ENCODE measurements at places on chromosomes 3 and 15. TPM values are rescaled to one million over a fixed set of nuclear protein-coding genes. Genes with fewer than 3 reads are reported as not detected.
A peak's percentile ranks its signal among the peaks of the same experiment; 100 is the strongest.

DNA sequence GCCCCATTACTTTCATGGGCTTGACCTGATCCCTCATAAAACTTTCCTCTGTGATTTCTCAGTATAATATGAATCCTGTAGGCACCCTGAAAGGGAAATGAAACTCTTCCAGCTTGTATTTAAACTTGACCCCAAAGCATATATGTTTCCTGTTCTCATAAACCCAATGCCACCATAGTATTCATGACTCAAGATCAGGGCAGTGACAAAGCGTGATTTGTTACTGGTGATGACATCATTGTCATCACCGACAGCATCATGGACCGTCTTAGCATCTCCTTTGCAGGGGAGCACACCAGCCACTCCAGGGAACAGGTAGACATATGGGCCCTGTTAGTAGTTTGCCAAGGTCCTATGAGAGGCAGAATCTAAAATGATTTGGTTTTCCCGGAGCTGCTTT, 741.2 kb downstream of the NR2F2 start:
- H3K4me1 ChIP-seq = no peaks in the 10 kb centered on the region
- no peaks in the 10 kb centered on the region for H3K36me3 ChIP-seq
- DNase-seq = no peak
- no peaks in the 10 kb centered on the region for H3K27me3 ChIP-seq
- no peak overlapping the region for H3K4me3 ChIP-seq

- no peaks in the 10 kb centered on the region for H3K27me3 ChIP-seq
- H3K27ac ChIP-seq = no peak overlapping the region
- DNase-seq = no peak
- no peaks in the 10 kb centered on the region for H3K36me3 ChIP-seq
These were observed 50.9 kb downstream of the FRMD5 start for GRCh38 chr15:44144184-44144583.

Gene TGM4
- 0.28 TPM for polyA plus RNA-seq

DNA sequence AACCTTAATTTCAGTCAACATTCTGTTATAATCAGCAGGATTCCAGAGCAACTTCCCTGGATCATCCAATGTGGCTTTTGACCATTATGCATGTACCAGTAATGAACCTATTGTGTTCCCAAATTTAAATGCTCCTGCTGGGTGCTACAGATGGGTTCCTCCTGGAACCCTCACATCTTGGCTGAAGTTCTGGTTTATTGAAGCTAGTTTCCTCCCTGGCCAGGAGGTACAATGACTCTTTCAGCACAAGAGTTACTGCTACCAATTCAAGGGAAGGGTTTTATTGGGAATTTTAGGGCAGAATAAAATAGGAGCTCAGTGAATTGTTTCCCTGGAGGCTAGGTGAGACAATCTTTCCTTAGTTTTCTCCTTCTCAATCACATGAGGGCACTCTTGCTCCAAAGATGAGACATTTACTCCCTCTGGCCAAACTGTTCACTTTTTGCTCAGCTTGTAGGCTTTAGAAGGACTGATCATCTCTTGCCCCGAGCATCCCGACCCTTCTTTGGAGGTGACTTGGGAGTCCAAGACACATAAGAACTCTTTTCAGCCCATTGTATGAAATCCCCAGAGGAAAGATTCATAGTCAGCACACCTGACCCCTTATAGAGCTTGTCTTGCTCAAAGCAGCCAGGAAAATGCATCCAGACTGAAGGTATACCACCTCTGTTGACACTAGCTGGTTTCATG, 8.8 kb upstream of the NPHP3 start:
- H3K4me3 ChIP-seq = no peak overlapping the region
- H3K4me1 ChIP-seq = no peaks in the 10 kb centered on the region
- H3K27me3 ChIP-seq = no peaks in the 10 kb centered on the region
- peak; percentile 78 for DNase-seq
- no peaks in the 10 kb centered on the region for H3K36me3 ChIP-seq
- H3K27ac ChIP-seq = no peak overlapping the region

- H3K36me3 ChIP-seq = no peaks in the 10 kb centered on the region
- no peaks in the 10 kb centered on the region for H3K4me1 ChIP-seq
- H3K4me3 ChIP-seq = no peak overlapping the region
- H3K27ac ChIP-seq = no peak overlapping the region
- DNase-seq = no peak
These were observed 41.3 kb downstream of the APBA2 start for GRCh38 chr15:28927043-28927442.

- H3K27ac ChIP-seq = peak overlapping the region; percentile 79
- no peak for DNase-seq
- peak overlapping the region; percentile 33 for H3K4me3 ChIP-seq
- H3K4me1 ChIP-seq = peaks cover 3% of the 10 kb centered on the region
- H3K36me3 ChIP-seq = no peaks in the 10 kb centered on the region
These were observed 77.0 kb downstream of the BBX start for GRCh38 chr3:107599772-107600145.

Gene TRIM59
- 13.2 TPM for polyA plus RNA-seq

DNA sequence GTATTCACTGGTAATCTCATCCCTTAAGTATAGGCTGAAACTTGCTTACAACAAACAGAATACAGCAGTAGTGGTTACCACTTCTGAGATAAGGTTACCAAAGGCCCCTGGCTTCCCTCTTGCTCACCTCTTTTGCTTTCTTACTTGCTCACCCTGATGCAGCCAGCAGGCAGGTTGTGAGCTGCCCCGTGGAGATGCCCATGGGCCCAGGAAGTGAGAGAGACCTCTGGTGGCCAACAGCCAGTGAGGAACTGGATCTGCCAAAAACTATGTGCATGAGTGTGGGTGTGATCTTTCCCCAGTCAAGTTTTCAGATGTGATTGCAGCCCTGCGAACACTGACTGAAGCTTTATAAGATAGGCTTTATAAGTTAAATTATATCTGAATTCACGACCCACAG, 48.7 kb downstream of the NMNAT3 start:
- H3K27ac ChIP-seq = no peak overlapping the region
- H3K4me3 ChIP-seq = no peak overlapping the region
- H3K4me1 ChIP-seq = no peaks in the 10 kb centered on the region
- H3K27me3 ChIP-seq = no peaks in the 10 kb centered on the region
- no peak for DNase-seq

DNA sequence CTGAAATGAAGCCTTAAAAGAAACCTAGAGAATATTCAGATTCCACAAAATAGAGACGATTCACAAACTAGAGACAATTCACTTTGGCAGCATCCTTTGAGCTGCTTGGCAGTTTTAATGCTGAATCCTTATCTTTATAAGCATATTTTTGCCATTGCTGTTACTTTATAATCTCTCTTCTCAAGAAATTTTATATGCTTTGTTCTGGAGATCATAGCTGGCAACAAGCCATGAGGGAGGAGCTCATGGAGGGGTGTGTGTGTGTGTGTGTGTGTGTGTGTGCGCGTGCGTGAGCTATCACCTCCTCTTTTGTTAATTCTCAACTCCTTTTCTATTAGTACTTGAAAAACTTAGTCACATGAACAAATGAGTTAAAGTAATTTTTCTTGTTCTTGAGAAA, 495.0 kb upstream of the RGMA start:
- no peak overlapping the region for H3K4me3 ChIP-seq
- peak; percentile 58 for DNase-seq
- H3K36me3 ChIP-seq = no peaks in the 10 kb centered on the region
- H3K27ac ChIP-seq = peak overlapping the region; percentile 16

DNA sequence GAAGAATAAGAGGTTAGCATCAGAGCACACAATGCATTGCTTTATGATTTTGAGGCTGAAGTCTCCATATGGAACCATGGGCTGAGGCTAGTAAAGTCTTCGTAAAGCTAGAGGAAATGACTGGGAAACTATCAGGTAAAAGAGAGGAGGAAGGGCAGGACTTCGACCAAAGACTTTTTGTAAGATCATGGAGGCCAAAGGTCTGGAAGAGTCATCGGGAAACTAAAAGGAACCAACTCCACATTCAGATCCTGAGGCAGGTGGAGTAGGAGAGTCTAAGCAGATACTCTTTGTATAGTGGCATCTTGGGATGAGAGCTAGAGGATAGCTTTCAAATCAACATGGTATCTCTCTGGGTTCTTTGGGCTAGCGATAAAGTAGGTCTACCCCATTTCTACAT, 36.3 kb downstream of the SEMA6D start:
- no peak overlapping the region for H3K27ac ChIP-seq
- no peak for DNase-seq
- peaks cover 2% of the 10 kb centered on the region for H3K4me1 ChIP-seq
- H3K27me3 ChIP-seq = no peaks in the 10 kb centered on the region

Gene CDCP1
- polyA plus RNA-seq = 1.9 TPM

DNA sequence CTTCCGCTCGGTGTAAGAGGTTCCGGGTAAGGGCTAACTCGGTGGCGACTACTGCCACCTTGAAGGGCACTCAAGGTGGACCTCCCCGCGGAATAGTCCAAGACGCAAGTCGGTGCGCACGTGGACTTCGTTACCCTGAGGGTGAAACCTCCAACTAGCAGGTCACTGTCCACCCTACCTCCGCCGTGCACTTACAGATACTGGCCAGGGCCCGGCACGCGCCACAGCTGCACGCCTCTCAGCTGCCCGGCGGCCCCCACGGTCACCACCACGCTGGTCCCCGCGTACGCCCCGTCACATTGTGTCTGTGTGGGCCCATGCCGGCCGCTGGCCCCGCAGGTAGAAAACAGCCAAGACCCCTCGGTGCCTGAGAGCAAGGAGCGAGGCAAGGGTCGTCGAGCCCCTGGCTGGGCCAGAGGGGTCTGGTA, 1.1 kb downstream of the LTK start:
- peak overlapping the region; percentile 50 for H3K4me3 ChIP-seq
- peak overlapping the region; percentile 15 for H3K27ac ChIP-seq
- H3K27me3 ChIP-seq = peaks cover 59% of the 10 kb centered on the region
- DNase-seq = no peak
- H3K4me1 ChIP-seq = peaks cover 26% of the 10 kb centered on the region

DNA sequence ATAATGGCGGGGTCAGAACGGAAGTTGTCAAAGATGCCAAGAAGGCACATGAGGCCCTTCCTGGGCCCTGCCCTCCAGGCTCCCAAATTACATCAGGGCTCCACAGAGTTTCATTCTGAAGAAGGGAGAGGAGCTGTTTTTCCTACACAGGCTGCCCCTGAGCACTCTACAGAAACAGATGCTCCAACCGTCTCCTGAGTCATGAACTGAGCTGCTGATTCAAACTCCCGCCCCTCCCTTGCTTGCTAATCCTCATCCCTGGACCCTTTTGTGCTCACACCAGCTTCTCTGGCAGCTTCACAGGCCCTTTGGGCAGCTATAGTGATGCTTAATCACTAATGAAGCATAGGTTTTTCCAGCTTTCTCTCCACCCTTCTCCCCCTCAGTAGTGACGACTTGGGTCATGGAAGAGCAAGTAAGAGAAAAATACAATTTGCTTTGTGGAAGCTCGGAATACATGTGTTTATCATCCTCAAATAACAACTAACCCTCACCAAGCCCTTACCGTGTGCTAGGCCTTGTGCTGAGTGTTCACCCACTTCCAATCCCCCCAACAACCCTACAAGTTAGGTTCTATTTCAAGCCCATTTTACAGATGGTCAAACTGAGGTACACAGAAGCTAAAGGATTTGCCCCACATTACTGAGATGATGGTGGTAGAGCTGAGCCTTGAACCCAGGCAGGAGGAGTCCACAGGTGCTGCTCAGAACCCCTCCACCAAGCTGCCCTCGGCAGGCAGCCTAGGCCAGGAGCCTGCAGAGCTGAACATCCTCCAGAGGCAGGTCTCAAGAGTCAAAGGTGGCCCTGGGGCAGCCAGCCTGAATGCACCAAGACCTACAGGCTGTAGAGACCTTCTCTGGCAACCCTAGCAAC, 21.9 kb downstream of the MEGF11 start:
- H3K36me3 ChIP-seq = no peaks in the 10 kb centered on the region
- no peak overlapping the region for H3K4me3 ChIP-seq

DNA sequence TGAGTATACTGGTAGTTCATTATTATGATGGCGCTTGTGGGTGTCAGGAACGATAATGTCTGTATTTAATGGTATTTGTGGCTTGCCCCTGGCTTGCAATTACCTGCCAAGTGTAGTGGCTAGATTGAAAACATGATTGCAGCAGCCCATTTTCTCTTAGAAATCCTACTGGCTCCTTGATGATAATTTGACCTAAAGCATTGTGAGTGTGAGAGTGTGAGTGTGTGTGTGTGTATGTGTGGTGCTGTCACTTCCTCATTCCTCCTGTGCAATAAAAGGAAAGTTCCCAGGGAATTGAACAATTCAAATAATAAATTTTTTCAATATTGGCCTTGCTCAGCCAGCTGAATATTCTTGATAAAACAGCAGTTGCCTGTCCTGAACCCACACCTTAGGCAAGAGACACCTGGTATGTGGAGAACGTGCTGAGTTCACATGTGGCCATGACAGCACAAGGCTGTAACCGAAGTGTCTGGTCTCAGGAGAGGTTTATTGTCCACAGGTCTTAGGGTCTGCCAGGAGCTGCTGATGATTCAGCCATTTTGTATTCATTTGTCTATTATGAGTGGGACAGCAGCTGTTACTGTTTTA, 193.3 kb downstream of the CD47 start:
- H3K4me3 ChIP-seq = no peak overlapping the region
- H3K36me3 ChIP-seq = no peaks in the 10 kb centered on the region
- DNase-seq = peak; percentile 20
- H3K27me3 ChIP-seq = no peaks in the 10 kb centered on the region
- H3K27ac ChIP-seq = no peak overlapping the region

GRCh38 chr15:35705030-35705883, 159.3 kb upstream of the DPH6 start:
- H3K4me3 ChIP-seq = no peak overlapping the region
- no peaks in the 10 kb centered on the region for H3K27me3 ChIP-seq
- H3K4me1 ChIP-seq = peaks cover 7% of the 10 kb centered on the region
- DNase-seq = no peak

Gene PCSK6
- 10.4 TPM for polyA plus RNA-seq

Gene LRRC31
- polyA plus RNA-seq = not detected

DNA sequence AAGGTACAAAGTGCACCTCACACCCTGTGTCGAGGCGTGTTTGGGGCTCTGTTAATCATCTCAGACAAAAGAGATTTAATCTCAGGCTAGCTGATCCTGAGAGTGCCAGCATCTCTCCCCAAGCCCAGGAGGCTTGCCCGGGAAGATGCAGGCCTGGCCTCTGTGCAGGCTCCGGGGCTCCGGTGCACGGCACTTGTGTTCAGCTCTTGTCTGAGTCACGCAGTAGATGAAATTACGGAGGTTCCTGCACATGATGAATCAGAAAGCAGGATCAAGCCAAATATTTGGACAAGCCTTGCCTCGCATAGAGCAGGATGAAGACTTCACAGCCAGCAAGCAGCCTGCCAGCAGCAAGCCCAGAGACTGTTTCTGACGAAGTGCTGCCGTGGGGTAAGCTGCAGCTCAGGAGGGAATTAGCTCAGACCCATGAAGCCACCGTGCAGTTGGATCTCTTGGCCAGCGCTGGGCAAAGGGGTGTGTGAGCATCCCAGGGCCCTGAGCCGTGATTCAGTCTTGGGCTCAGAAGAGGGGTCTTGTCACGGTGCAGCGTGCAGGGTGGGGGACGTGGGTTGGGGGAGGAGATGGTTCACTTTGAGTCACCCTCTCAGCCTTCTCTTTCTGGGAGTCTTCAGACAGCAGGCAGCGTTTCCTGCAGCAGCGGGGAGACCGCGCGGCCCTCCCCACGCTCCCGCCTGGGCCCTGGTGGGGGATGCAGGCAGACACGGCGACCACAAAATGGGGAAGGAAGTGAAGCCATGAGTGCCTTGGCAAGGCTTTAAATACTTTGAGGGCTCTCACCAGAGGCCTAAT, 89.2 kb upstream of the MEF2A start:
- peak overlapping the region; percentile 29 for H3K27ac ChIP-seq
- DNase-seq = peak; percentile 86
- no peaks in the 10 kb centered on the region for H3K27me3 ChIP-seq
- H3K4me1 ChIP-seq = peaks cover 51% of the 10 kb centered on the region
- H3K4me3 ChIP-seq = no peak overlapping the region

Data from muscle of leg (tissue), 16 donors.